ENCODE measurements at places on chromosomes 1 and 21.

DNA sequence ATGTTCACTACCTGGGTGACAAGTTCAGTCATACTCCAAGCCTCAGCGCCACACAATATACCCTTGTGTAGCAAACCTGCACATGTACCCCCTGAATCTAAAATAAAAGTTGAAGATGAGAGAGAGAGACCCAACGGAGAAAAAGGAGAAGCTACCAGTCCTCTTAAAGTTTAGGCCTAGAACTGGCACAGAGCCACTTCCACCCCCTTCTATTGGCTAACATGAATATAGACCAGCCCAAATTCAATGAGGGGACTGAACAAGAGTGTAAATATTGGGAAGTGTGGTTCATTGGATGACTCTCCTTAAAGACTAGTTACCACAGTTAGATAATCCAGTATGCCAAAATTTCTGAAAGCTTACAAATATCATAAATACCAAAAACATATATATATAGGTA lies 139.9 kb upstream of the ATP1B1 start:
- DNase-seq, result no peak

DNA sequence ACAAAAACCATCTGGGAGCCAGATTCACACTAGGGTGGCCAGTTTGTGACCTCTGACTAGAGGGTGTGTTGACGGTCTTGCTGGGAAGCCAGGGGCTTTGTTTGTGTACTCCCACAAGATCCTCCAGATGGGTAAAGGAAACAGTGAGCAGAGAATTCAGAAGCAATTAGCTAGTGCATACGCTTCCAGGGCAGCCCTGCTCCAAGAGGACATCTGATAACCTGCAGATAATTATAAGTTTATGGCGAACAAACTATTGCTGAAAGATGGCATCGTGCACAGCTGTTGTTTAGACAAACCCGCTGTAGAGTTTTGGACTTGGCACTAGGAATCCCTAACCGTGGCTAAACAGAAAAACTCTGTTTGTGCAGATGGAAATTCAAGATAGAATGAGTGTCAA lies 326.4 kb downstream of the TGFB2 start:
- no peak for DNase-seq

- DNase-seq, result no peak
Measured at GRCh38 chr1:67441739-67442281, 11.6 kb upstream of the SERBP1 start.

DNA sequence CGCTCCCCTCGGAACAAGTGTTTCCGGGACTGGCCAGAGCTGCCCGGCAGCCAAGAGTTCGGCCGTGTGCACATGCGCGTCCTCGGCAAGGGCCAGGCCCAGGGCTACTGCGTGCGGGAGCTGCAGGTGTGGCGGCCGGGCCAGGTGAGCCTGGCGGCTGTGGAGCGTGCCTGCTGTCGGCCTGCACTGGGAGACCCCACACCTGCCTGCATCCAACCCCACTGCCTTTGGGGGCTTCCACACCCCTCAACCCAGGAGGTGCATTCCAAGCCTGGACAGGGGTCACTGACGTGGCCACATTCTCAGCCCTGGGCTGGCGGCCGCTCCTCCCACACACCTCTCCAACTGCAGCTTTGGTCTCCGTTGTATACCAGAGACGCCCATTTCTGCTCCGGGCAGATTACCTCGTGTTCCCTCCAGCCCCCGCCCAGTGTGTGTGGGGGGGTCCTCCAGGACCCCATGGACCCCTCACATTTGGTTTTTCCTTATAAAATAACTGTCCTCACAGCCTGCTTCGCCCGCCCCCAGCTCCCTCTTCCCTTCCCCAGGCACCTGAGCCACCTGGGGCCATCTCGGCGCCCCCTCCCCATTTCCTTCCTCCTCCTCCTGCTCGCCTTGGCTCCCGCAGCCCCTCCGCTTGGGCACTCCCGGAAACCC lies 6.1 kb downstream of the RNF223 start:
- DNase-seq, result no peak

DNA sequence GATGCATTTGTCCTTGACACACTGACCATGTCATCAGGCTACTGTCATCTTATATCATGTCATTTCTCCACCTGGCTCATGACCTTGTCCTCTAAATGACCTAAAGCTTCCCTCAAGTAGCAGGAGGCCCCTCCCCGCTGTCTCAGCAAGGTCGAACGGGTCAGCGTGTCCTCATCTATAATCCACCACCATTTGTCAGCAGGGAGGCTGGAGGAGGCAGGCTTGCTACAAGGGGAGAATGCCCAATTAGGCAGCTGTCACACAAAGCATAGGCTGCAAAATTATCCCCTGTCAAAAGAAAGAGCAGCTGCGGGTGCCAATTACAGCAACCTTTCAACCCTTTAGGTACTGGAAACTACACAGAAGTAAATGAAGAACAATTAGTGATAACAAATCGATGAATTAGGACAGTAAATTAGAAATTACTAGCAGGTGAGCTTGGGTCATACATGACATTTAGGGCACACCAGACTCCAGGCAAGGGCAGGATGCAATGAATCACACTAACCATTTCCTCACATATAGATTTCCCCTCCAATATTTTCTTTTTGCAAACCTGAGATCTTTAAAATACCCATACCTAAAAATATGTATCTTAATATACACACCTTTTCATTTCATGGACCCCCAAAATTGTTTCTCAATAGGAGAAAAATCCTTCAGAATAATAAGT lies 61.2 kb downstream of the NRIP1 start:
- no peak for DNase-seq

- DNase-seq, result no peak
Measured at GRCh38 chr1:202283991-202284390, 57.7 kb downstream of the UBE2T start.

- no peak for DNase-seq
Measured at GRCh38 chr1:240794046-240794843, 182.3 kb upstream of the GREM2 start.

- no peak for DNase-seq
Measured at GRCh38 chr1:13462682-13463081, 51.1 kb downstream of the LRRC38 start.

Data from CD4-positive, alpha-beta T cell (primary cell).